ENCODE measurements at places on chromosomes 4 and X.

GRCh38 chr4:41318839-41319530 lies 62.3 kb downstream of the UCHL1 start:
- DNase-seq, result no peak

DNA sequence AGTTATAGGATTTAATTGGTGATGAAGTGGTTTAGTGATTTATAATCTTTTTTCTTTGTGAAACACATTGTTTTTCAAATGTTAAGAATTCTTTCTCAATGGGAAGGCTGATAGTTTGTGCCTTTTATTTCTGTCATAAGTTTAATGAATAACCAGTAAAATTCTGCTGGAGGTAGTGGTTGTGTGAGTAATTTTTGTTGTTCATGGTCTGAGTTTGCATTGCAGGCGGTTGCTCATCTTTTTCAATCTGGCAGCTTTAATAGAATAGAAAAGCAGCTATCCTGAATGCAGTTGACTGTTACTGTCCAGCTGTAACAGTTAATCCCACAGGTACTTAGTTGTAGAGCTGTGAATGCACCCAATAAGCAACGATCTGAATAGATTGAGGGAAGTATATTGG lies 215.6 kb upstream of the AFF2 start:
- DNase-seq, result no peak

GRCh38 chr4:86891762-86892635 lies at the start of gene C4orf36:
Gene C4orf36, minus strand, starts transcription at chr4:86892422. Its CDS starts 902 bp downstream, at chr4:86891520.
- peak; percentile 93 for DNase-seq

DNA sequence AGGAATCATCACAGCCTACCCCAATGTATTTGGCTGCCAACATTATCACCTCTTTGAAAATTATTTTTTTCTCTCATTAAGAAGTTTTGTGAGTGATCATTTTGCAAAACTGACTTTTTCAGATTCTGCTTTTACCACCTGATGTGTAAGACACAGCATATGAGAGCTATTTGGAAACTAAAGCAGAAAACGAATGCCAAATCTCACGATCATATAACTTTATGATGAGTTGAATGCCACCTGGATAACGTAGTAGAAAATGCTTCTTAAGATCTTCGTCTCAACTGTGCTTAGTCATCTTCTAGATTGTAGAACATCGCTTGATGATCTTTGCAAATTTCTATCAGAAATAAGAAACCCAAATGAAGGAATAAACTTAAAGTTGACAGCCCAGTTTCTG lies 21.3 kb upstream of the GRXCR1 start:
- DNase-seq, result no peak

GRCh38 chrX:110055616-110056015 lies 52.7 kb downstream of the TMEM164 start:
- DNase-seq, result no peak

DNA sequence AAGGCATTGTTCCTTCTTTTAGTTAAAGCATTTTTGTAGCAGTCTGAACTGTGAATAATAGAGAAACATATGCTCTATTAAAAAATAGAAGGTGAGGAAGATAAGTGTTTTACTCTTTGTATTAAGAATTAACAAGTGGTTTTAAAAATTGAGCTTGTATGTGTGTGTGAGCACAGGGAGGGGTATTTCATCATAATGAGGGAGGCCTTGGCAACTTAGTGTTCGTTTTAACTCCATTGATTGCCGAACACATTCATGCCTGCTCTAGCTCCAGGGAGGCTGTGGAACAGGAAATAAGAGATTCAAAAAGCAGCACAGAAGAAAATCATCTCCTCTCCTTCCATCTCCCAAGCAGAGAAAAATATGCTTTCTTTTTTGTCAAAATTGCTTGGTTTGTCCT lies 14.8 kb downstream of the SHROOM3 start:
- peak; percentile 82 for DNase-seq

- DNase-seq, result no peak
Observed at GRCh38 chrX:21781525-21781924, 23.6 kb upstream of the SMPX start.

DNA sequence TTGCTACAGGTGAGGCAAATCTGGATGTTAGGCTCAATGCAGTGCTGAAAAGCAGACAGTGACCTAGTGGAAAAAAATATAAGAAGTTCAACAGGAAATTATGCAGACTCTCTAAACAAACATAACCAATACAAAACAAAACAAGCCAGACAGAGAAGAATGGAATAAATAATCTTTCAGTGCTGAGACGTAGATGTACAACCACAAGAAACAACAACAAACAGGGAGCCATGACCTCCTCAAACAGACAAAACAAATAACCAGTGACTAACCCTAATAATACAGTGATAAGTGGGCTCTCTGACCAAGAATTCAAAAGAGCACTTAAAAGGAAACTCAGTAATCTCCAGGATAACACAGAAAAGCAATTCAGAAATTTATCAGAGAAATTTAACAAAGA lies 239.3 kb downstream of the SLC39A8 start:
- DNase-seq, result no peak

DNA sequence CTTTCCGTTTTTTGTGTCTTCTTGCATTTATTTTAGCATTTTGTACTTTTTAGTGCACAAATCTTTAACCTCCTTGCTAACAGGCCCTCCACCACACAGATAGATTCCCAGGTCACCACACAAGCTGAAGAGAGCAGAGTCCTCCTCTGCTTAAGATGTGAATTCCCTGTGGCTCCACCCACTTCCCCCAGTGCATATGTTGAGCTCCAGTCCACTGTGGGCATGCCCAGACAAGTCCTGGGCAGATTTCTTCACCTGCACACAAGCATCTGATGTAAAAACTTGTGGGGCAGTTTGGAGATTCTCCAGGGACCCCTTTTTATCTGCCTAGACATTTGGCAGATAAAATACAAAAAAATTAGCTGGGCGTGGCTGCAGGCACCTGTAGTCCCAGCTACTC lies 19.8 kb upstream of the PASD1 start:
- DNase-seq, result no peak

- no peak for DNase-seq
Observed at GRCh38 chr4:89334830-89335229, 27.2 kb upstream of the GPRIN3 start.

- peak; percentile 30 for DNase-seq
Observed at GRCh38 chr4:170853422-170854021, 763.8 kb upstream of the AADAT start.

- no peak for DNase-seq
Observed at GRCh38 chr4:87882861-87883260, 50.1 kb downstream of the MEPE start.

DNA sequence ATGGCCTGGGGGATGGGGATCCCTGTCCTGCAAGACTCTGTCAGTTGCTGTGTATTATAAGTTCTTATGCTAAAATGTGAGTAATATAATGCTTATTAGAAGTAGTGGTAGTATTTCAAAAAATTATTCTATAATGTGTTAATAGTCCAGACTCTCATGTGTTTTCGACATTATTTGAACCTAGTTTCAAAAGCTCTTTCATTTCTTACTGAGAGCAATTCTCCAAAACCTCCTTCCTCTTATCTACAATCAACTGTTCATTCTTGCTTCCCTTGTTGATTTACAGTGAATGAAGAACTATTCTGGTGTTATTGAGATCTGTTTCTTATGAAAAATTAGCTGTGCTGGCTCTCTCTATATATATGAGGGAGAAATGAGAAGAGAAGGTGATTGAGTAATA lies 32.9 kb upstream of the PTPN13 start:
- DNase-seq, result no peak

- peak; percentile 56 for DNase-seq
Observed at GRCh38 chr4:17722356-17722700, 59.1 kb downstream of the FAM184B start.

DNA sequence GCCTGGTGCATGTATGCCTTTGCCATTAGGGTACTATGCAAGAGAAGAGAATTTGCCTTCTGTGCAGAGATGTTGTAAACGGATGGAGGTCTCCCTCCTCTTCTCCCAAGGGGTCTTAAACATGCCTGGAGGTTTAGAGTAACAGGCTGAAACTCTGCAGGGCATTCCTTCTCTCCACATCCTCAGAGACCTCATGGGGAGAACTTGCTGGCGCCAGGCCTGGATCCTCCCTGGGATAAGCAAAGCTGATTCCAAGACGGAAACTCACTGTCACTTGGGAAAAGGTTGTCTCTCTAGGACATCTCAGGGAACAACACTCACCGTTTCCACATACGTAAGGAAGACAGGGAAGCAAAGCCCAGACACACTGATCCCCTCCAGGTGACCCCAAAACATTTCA lies 76.9 kb upstream of the GPM6B start:
- DNase-seq, result no peak

- no peak for DNase-seq
Observed at GRCh38 chr4:27023366-27023765, 162.7 kb downstream of the STIM2 start.

GRCh38 chr4:159232465-159233106 lies 129.7 kb downstream of the RAPGEF2 start:
- no peak for DNase-seq

DNA sequence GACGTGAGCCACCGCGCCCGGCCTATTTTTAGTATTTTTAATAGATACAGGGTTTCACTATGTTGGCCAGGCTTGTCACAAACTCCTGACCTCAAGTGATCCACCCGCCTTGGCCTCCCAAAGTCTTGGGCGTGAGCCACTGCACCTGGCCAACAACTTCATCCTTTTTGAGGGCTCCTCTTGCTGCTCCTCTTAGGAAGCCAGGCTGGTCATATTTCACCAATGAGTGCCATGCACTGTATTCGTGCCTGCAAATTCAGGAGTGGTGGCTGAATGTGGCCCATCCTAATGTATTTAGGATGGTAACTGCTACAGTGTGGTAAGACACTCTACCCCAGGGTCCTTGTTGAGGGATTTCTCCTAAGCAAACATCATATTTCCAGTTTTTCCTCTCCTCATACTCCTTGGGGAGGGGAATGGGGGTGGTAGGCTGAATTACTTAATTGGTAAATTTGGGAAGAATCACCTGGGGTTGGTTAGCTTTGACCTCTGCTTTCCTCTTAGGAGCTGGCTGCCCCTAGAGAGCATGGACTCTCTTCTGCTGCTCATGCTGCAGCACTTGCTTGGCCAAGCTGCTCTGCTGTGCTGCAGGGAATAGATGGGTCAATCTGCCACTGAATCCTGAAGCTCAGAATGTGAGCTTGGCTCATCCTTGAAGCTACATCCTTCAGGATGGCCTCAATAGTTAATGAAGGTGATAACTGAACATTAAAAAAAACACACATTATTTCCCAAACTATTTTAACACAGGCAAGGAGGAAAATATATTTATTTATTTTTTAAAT lies 167.4 kb downstream of the HS3ST1 start:
- no peak for DNase-seq

GRCh38 chr4:113952452-113953029 lies 26.9 kb downstream of the ARSJ start:
- peak; percentile 74 for DNase-seq

- no peak for DNase-seq
Observed at GRCh38 chr4:127174616-127175015, 458.1 kb upstream of the INTU start.

DNA sequence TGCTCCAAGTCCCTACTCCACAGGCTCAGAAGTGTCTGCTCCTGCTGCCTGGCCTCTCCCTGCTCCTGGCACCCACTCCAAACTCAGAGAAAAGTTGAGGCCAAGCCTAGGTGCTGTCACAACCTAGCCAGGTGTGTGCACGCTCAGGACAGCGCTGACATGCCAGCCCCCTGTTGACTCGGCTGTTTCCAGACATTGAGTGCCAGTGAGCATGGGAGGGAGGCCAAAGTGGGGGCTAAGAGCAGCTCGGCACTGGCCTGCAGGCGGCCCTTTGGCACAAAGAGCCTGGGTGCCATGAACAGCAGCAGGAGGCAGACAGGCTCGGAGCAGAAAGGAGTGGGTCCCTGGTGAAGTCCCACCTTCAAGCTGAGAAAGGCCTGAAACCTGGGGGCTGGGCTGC lies 79.6 kb upstream of the DDX60 start:
- no peak for DNase-seq

GRCh38 chr4:47468706-47469365 lies 5.3 kb upstream of the COMMD8 start:
- DNase-seq, result no peak

DNA sequence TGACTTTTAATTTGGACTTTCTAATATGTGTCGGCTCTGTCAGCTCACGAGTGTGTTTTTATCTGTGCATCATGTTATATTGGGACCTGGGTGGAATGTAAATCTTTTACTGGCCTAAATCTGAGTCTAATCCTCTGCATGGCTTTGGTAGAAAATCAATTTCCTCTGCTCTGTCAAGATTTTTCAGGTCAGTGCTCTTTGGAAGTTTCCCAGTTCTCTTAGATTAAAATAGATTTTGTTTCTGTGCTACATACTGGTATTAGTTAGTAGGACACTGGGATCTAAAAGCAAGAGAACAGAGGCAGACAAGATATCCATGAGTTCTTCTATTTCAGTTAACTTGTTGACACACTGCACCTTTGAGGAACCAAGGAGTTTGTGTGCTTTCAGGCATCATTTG lies 39.7 kb downstream of the REPS2 start:
- DNase-seq, result no peak

DNA sequence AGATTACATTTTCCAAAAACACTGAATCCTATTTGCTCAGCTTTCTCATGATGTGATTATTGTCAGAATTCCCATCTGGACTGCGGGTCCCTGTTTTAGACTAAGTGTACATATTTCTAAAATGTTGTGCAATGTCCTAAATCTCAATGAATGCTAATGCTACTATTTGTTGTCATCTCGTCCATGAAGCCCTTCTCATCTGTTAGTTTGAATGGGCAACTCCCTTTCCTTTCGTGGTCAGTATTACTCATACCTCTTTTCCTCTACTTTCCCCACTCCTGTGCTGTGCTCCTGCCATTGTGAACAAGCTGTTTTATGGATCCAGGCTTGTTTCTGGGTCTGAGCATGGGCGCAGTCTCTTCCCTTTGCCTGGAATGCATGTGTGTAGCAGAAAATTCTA lies 91.0 kb downstream of the MID1 start:
- DNase-seq, result no peak

- no peak for DNase-seq
Observed at GRCh38 chr4:112270640-112271421, 14.9 kb downstream of the TIFA start.

DNA sequence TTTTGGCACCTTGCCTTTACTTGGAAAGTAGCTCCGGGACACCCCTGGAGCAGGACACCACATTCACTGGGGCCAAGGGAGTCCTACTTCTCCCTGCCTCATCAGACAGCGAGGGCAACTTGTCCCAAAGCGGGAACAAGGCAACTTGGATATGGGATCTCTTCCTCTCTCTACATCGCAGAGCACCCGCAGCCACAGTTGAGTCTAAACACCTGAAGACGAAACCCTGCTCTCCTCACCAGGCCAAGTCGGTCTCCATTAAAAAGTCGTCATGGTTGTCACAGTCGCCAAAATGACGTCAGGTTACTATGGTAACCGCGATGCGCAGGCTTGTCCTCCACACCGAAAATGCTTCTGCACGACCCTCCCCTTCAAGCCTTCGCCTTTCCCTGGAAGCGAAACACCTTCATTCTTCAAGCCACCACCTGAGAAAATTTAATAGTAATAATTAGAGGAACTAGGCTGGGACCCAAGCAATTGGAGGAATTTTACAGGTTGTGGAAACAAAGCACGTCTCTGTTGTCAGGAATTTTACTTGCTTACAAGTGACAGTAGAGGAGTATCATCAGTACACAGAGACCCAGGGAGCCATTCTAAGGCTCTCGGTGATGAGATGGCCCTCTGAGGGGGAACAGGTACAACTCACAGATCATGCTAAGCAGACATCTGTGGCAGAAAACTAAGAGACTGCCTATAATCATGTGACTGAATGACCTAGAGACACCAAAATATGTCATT lies 30.5 kb upstream of the TCEAL4 start:
- DNase-seq, result peak; percentile 94

GRCh38 chr4:111064342-111064993 lies 441.6 kb upstream of the PITX2 start:
- DNase-seq, result no peak

All from eye (tissue), 1 donor.